DMS 273 treated with DMSO at 0.1 percent for 48 hours (cell line): ENCODE measurements at places on chromosomes 1 and 21.

DNA sequence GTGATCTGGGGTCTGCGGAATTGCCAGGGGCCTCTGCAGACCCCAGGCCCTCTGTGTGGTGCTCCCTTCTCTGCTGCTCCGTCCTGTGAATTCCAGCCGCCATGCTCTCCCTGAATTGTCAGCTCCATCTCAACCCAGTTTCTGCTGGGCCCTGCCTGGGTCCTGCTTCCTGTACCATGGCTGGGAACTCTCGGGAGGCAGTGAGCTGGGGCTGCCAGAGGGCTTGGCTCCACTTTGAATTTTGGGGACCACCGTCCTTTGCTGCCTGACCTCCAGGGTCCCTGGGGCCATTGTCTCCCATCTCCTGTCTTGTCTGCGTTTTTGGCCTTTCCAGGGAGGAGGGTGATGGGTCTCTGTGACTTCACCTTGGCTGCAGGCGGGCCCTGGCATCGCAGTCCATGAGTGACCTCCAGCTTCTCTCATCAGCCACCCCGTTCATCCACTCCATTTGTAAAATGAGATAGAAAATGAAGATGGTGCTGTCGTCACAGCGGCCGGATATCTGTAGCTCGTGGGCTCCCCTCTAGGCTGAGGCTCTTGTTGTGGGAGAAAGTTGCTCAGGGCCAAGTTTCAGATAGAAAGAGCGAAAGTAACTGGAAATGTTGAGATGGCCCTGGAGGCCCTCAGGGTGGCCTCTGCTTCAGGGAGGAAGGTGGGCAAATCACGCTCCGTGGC lies 38.3 kb downstream of the SKI start:
- DNase-seq: no peak

DNA sequence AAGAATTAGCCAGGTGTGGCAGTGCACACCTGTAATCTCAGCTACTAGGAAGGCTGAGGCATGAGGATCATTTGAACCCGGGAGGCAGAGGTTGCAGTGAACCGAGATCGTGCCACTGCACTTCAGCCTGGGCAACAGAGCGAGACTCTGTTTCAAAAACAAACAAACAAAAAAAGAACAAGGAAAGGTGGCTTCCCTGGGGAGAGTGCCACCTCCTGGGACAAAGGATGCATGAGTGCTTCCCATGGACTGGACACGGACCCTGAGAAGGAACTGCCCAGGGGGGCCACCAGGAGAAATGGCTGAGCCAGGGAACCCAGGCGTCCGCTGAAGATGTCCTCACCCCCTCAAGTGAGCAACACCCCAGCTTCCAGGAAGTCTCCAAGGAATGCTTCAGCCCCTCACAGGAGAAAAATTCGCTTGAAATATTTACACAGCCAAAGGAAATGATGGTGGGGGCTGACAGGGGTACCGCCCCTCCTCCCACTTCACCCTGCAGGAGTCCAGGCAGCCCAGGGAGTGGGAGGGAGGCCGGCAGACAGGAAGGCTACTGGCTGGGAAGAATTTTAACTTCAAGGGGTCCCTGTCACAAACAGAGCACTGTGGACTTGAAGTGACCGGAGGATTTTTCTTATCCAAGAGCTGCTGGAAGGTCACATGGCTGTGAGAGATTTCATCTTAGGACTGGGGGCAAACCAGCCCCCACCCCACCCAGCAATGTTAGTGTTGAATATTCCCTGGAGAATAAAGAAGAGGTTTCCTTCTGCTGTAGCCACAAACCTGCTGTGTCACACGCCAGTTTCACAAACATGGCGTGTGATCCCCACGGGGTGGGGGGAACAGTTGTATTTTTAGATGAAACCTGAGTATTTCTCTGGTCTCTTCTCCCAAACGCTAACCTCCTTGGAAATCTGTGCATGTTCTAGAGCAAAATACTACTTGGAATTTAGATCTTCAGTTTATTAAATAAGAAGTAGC lies 90.8 kb upstream of the SLC25A33 start:
- no peak for DNase-seq

DNA sequence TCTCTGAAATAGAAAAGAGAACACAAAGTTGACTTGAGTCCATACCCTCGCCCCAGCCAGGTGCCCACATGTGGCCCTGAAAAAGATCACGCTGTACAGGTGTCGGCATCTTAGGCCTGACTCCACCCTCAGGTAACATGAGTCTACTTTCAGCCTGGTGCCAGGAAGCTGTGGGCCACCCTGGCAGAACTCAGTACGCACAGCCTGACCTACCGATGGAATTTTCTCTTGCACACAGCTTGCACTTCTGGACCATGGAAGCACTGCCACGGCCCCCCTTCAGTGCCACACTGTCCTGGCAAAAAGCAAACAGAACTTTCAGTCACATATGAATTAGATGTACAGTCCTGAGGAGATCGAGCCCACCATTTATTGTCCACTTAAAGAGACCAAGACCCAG lies 2.2 kb downstream of the CZIB start:
- DNase-seq: no peak

DNA sequence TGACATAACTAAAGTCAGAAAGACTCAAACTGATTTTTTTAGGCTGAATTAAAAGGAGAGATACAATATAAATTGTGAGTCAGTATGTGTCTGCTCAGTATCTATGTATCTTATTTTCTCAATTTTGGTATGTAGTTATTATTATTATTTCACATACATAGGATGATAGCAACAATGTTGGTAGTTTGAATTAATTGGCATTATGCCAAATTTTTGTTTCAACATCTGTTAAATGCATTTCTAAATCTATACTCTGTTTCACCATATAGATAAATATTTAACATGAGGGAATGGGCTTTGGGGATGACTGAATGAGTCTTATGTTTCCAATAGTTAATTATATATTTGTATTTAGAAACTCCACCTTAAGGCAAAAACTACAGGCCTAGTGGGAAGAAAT lies 12.6 kb upstream of the HMCN1 start:
- no peak for DNase-seq

DNA sequence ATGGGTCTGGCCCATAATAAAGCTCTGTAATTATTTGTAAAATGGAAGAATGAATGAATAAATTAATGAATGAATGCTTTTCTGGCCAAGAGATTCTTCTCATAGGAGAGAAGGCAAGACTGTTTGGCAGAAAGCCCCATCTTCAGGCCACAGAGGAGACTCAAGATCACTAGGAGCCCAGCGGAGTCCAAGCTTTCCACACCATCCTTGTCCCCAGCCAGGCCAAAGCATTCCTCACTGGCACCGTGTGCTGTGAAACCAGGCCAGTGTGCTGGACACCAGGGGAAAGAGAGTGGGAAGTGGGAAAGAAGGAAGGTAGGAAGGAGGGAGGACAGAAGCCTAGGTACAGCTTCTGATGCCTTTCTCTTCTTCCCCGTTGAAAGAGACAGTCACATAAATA lies 86.4 kb downstream of the PLXNA2 start:
- DNase-seq: no peak

- DNase-seq: no peak
Measured at GRCh38 chr1:19229828-19230325, 19.8 kb upstream of the UBR4 start.

GRCh38 chr21:45639206-45640000 lies 4.1 kb upstream of the PCBP3 start:
- no peak for DNase-seq

- no peak for DNase-seq
Measured at GRCh38 chr1:157993918-157994605, 617 bp downstream of the KIRREL1 start.

DNA sequence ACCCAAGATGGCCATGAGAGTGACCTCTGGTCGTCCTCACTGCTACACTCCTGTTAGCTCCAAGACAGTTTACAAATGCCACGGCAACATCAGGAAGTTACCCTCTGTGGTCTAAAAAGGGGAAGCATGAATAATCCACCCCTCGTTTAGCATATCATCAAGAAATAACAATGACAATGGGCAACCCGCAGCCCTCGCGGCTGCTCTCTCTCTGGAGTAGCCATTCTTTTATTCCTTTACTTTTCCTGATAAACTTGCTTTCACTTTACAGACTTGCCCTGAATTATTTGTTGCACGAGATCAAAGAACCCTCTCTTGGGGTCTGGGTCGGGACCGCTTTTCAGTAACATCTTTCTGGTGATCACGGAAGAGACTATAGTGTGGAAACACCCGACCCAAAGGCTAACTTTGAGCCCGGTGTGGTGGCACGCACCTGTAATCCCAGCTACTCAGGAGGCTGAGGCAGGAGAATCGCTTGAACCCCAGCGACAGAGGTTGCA lies 19.8 kb upstream of the COX20 start:
- DNase-seq: no peak

GRCh38 chr1:178941849-178942248 lies 71.0 kb upstream of the ANGPTL1 start:
- no peak for DNase-seq

DNA sequence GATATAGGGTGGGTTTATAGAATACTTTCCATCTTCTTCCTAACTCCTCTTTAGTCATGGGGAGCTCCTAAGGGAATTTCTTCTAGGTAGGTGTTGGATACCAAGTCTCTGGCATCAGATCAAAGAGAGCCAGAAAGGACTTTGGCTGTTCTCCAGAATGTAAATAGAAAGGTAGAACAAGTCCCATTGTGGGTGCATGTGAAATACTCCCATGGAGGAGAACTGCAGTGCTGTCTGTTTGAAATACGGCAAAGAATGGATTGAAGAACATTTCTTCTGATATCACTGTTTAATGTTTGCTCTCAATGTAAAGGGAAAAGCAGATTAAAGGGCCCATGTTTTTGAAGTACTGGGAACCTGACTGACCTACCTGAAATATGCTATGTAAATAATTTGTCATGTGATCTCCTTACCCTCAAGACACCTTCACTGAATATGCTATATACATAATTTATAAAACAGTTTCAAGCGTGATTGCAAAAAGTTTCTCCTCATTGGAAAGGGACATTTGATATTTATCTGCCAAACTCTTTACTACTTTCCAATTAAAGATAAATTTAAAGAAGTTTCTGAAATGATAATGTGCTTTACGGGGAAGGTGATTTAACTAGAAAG lies 65.9 kb downstream of the LAMC1 start:
- DNase-seq: no peak

DNA sequence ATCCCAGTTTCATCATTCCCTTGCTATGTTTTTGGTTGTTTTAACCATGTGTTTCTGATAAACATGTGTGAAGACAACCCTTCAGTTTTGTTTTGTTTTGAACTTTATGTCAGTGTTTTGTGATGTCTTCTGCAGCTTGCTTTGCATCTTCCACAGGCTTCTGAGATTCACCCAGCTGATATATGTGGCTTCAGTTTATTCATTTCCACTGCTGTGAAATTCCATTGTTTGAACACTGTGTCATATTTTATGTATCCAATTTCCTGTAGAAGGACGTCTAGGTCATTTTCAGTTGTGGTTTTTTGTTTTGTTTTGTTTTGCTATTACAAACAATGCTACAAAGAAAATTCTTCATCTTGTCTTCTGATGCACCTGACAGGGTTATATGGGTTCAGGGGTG lies 27.2 kb upstream of the SLC26A9 start:
- no peak for DNase-seq

- no peak for DNase-seq
Measured at GRCh38 chr1:27972141-27972540, 12.4 kb downstream of the XKR8 start.

- DNase-seq: no peak
Measured at GRCh38 chr1:118116909-118117308, 68.1 kb downstream of the SPAG17 start.

DNA sequence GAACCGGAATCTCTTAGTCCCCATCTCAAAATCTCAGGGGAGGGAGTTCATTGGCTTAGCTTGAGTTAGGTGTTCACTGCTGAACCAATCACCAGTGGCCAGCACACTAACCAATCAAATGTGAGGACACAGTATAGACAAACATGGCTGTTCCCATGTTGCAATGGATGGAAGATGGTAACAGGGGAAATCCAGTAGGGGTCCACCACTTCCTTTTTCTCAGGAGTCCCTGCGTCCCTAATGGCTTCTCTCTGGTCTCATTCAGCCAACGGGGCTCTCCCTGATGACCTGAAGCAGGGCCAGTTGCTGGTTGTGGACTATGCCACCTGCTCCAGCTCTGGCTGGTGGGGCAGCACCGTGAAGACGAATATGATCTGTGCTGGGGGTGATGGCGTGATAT lies 9.7 kb downstream of the CELA2B start:
- no peak for DNase-seq

GRCh38 chr1:67599085-67599484 lies 85.9 kb upstream of the GADD45A start:
- no peak for DNase-seq

GRCh38 chr1:116919802-116920201 lies 10.1 kb downstream of the PTGFRN start:
- DNase-seq: no peak

DNA sequence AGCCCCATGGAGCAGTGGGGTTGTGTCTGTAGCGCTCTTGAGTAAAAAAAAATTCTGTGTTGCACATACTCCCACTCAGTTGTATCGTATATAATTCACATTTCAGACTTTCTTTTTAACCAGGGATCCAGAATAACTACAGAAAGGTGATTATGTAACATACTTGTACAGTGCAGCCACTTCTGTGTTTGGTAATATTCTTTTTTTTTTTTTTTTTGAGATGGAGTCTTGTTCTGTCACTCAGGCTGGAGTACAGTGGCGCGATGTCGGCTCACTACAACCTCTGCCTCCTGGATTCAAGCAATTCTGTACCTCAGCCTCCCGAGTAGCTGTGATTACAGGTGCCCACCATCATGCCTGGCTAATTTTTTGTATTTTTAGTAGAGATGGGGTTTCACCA lies 82.4 kb upstream of the MACF1 start:
- DNase-seq: no peak

DNA sequence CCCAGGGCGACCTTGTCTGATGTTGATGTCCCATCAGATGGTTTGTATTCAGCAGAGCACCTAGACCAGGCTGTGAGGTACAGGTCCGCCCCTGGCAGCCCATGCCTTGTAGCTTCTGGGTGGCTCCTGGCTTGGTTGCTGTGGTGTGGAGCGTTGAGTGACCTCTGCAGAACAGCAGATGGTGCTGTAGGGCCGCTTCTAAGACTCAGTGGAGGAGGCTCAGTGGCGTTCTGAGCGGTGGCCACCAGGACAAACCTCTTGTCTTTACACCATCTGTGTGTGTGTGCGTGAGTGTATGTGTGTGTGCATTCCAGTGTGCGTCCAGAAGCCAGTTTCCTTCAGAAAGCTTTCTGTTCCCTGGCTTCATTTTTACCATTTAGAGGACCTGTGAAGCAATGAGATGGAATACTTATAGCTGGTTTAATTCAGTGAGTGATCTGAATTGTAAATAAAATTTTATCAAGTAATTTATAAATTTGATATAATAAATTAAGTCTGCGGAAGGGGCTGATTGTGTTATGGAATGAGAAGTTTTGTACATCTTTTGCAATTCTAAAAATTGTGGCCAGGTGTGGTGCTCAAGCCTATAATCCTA lies 66.1 kb downstream of the ADARB1 start:
- peak; percentile 85 for DNase-seq
